NCI-H1048 (cell line): ENCODE measurements at places on chromosomes 16 and 17.

GRCh38 chr17:50237901-50238300, 36.4 kb upstream of the TMEM92 start:
- no peak for DNase-seq

DNA sequence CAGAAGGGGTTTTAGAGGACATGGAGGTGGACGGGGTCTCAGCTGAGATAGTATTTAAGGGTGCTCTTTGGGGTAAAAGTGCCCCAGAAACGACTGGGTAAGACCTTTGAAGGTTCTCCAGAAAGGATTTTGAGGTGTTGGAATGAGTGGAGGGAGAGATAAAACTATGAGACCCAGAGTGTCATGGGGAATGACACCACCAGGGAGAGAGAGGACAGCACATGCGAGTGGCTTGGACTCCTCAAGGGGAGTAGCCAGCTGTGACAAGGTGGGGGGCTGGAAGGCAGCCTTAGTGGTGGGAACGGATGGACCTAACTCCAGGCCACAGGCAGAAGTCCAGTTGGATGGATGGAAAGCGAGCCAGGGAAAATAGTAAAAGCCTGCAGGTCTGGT, 19.2 kb upstream of the PITPNM3 start:
- no peak for DNase-seq

GRCh38 chr16:67244387-67245185, 2.7 kb downstream of the FHOD1 start:
- no peak for DNase-seq

DNA sequence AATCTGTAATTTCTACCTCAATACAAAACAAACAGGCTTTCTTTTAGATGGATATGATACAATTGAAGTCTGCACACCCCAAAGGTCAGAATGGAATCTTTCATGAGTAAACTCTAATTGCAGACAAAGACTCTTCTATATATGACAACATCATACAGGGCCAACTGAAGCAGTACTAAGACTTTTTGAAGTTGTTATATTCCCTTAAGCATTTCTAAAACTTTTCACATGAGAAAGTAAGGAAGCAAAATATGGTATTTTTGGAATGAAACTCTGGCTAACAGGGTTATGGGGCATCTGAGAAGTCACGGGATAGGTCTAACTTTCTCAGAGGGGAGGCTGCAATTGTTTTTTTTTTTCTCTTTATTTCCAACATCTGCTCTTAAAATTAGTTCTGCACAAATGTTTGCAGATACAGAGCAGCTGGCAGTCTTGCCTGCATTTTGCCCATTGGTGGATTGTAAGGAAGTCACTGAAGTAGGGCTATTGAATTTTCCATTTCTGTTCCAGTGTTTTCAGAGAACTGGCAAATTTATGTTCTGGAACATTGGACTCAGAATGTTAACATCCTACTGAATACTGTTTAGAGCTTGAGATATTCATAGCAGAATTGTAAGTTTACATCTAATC, 59.1 kb downstream of the SSH2 start:
- no peak for DNase-seq

GRCh38 chr16:72164691-72165090, 7.3 kb downstream of the PMFBP1 start:
- DNase-seq: no peak

DNA sequence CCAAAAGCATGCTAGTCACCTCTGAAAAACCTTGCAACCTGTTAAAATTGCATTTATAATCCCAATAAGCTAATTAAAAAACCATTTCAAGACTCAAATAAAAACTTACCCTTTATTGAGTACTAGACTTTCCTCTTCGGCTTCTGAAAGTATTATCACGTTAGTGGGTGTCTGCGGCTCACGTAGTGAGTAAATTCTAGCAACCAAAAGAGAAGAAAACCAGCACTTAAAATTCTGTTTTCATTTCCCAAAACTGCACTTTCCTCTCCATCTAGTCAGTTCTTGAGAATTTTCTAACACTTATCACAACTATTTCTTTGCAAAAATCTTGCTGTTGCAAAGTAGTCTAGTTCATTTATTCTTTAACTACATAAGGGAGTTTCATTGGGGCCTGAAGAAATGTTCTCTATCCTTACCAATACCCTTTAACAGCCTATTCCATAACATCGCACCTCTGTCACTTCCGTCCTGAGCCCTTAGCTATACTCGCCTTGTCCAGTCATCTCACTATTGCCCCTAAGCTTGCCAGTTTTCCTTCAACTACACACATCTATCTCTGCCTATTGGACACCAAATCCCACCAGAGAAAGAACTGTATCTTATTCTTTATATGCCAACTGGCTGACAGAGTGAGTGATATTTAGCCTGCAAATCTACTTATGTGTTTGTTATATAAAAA, 8.7 kb downstream of the NUP88 start:
- no peak for DNase-seq

DNA sequence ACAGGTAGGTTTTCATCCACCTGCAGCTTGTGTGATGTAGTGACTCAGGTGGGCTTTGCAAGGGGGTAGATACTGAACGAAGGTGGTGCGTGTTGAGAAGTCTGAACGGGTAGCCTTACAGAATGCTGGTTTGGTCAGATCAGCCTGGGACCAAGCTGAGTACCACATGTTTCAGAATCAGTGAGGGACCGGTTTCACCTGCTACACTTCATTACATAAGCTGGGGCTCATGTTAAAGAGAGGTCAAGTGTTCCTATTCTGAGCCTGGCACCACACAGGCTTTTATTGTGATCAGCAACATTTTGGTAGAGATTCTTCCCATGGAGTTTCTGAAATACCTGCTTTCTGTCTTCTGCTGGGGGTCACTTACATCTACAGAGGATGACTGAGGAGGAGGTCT, 207.4 kb upstream of the EEF2KMT start:
- DNase-seq: no peak
